ENCODE measurements at places on chromosomes 1 and 21. TPM values are rescaled to one million over a fixed set of nuclear protein-coding genes. Genes with fewer than 3 reads are reported as not detected.

DNA sequence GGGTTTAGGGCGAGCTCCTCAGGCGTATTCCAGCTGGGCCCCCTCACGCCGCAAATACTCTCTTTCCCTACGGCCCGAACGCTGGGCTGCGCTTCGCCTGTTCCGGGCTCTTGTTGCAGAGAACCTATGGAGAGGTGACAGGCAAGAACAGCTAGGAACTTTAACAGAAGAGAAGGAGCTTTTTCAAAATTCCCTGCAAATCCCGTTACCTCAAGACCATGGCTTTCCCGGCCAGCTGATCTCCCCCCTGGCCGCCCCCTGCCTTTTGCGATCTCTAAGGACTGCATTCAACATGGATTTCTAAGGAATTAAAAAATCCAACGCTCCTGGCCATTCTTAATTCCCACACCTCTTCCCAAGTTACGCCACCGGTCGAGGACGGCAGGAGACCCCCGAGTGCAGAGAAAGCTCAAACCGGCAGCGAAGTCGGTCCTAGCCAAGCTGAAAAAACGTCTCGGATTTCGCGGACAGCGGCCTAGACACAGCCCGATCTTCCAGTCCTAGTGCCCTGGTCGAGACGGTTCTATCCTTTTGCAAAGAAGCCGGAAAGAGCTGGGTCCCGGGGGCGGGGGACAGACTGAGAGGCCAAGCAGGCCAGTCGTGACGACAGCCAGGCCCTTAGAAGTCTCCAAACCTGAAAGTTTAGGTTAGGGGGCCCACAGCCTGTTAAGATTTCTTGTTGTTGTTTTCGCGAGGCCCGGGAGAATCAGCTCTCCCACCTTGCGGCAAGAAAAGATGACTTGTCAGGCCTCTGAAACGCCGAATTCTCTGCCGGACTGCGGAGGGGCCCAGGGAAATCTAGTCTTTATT, 1.1 kb upstream of the TBX15 start:
- no peak for DNase-seq

The STX12 gene
- 44.3 TPM for polyA plus RNA-seq

The FAM43B gene
- 1.4 TPM for polyA plus RNA-seq

The AKIRIN1 gene
- polyA plus RNA-seq: 99.7 TPM

- no peak for DNase-seq
Observed at GRCh38 chr1:37482796-37483744, 8.7 kb downstream of the ZC3H12A start.

The IQGAP3 gene
- 18.8 TPM for polyA plus RNA-seq

DNA sequence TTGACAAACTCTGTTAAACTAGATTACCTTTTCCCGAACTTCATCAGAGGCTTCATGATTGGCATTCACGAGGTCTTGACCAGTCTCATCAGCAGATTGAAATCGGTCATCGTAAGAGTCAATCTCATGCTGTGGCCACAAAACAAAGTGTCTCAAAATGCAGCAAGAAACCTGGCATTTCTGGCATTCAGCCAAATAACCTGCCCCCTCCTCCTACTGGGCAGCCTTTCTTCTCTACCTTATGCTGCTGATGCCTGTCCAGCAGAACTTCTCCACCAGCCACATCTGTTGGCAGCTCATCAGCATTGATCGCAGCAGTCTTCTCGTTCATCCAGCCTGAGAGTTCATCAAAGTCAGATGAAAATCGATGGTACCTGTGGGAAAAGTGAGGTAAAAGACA, 12.2 kb downstream of the SPTA1 start:
- DNase-seq: no peak

The HPCA gene
- polyA plus RNA-seq: 0.68 TPM

DNA sequence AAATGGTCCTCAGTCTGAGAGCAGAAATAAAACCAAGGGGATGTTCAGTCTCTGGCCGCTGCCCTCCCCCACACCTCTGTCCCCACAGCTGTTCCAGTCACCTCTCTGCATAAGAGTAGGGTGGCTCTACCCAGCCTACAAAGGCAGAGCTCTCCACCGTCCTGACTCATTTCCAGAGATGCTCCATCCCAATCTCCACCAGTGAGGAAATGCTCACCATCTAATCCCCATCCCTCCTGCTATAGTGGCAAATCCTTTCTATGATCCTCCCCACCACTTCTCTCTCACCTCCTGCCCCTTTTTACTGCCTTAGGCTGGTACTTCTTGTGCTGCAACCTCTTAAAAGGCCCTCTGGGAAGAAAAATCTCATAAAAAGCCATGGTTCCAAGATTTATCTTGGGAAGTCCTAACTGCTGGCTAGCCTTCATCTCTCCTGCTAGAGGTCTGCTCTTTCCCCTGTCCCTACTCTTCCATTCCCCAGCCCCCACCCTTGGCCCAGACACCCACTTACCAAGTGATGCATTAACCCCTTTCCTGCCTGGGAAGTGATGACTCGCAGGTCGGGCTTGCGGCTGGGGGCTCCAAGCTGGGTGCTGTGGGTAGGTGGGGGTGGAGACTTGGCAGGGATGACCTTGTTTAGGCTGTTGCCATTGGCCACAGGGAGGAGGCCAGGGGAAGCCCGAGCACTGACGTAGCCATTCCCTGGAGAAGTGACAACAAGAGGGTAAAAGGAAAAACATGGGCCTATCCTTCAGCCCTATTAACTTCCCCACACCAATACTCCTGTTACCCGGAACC, 23.9 kb downstream of the MEF2D start:
- DNase-seq: no peak

GRCh38 chr21:41497008-41497407, 10.9 kb downstream of the TMPRSS2 start:
- no peak for DNase-seq

The FCER1G gene
- polyA plus RNA-seq: 11.9 TPM

DNA sequence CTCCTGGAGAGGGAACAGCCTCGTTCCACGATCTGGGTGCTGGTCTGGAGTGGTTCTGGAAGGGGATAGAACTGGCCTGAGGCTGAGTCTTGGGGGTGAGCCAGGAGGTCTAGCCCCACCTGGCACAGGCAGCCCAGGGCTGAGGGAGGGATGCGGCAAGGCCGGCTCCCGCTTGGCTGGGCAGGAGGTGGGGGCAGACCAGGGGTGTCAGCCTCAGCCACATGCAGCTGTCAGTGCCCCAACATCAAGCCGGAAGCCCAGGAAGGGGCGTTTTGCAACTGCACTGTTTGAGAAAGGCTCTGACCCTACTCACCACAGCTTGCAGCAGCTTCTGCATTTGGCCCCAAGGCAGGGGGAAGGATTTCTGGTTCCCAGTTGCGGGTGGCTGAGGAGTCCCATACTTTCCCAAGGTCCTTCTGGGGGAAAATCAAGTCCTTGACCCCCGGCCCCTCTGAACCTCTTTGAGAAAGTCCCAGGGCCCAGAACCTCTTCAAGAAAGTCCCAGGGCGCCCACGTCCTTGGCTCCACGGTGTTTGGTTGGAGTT, 2.0 kb downstream of the EFHD2 start:
- no peak for DNase-seq

The SELENOF gene
- polyA plus RNA-seq: 330 TPM

DNA sequence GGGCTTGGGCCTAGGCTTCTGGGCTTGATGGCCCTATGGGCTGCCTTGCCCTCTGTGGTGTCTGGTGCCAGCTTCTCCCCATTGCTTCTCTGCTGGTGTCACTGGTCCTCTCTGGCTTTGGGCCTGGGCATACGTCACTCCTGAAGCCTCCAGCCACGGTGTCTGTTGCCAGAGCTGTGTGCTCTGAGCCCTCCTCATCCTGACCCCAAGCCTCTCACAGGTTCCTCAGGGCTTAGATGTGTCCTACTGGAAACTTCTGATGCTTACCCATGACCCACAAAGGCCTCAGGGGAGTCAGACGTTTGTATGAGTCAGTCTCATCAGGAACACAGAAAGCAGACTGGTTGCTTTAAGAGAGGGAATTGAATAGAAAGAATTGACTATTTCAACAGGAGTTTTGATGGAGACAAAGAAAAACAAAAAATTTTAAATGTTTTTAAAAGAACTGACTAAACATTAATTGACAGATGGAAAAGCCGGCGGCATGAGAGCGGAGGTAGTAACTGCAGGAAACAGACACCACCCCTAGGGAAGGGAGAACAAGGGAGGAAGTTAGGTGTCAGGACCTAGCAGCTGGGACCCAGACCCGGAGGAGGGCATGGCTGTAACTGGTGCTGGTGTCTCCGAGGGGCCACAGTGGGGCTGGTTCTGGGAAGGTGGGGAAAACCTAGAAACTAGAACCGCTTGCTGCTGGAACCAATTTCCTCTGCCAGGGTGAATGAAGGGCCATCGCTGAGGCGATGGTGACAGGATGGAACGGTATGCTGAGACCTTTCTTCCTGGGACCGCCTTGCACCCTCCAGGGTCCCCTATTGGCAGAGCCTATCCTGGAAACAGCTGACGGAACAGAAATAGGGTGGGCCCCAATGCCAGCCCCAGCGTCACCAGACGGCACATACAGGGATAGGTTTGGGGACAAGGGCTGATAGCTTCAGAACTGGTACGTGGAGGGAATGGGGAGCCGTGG, 40.0 kb upstream of the CITED4 start:
- no peak for DNase-seq

GRCh38 chr1:68938051-68938666, 441.3 kb upstream of the DEPDC1 start:
- DNase-seq: no peak

GRCh38 chr21:37631319-37632117, 264.9 kb downstream of the DYRK1A start:
- DNase-seq: no peak

- no peak for DNase-seq
Observed at GRCh38 chr1:54795356-54795665, 5.8 kb downstream of the TTC22 start.

The TP73 gene
- polyA plus RNA-seq: 0.51 TPM

- DNase-seq: no peak
Observed at GRCh38 chr1:167289966-167290365, 69.3 kb downstream of the POU2F1 start.

DNA sequence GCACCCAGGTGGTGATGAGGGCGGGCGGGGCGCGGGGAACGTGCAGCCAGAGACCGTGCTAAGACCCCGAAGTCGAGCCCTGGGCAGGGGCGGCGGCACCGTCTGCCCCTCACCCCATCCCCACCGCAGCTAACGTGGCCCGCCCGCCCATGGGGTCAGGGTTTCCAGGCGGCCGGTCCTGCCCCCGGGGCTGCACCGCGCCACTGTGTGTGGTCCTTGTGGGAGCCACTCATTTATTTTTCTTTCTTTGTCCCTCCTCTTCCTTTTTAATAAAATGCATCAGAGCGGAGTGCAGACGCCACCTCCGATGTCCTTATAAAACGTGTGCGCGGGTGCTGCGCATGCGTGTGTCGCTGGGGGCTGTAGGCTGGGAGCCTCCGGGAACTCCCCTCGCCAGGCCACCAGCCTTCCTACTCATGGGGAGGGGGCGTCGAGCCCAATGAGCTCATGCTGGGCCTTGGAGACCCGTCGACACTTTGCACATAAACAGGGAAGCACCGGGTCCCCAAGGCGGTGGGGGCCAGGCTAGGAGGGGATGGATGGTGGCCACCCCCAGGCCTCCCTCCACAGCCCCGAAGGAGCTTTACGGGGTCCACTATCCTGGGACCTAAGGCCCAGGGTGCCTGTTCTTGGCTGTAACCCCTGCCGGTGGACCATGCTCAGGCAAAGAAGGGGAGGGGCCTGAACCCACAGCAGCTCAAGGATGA, 59.9 kb downstream of the WNT9A start:
- no peak for DNase-seq

The TRIM46 gene
- 6.4 TPM for polyA plus RNA-seq

GRCh38 chr21:29546071-29546470, 247.3 kb downstream of the BACH1 start:
- DNase-seq: no peak

DNA sequence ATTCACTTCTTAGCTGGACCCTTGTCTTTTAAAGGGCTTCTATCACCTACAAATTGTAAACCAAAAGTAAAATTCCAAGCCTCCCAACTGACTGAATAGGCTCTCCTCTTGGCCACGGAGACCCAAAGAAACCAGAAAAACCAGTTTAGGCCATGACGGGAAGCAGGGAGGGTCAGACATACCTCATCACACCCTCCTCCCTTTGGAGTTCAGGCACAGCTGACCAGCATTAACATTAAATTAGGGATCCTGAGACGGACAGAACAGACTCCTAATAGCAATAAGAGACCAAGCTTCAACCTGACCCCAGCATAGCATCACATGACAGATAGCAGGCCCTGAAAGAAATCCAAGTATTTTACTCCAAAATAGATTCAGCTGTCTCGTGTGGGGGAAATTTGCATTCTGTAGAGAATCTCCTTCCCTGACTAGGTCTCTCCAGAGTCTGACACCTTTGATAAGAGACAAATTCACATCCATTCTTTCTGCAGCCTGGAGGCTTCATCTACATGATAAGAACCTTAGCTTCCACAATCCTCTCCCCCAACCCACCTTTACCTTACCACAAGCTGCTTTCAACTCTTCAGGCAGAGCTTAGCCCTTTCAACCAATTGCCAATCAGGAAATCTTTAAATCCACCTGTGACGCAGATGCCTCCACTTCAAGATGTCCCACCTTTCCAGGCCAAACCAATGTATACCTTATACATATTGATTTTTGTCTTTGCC, 177.1 kb upstream of the RAB4A start:
- no peak for DNase-seq

- no peak for DNase-seq
Observed at GRCh38 chr1:221912230-221912629, 170.3 kb upstream of the DUSP10 start.

DNA sequence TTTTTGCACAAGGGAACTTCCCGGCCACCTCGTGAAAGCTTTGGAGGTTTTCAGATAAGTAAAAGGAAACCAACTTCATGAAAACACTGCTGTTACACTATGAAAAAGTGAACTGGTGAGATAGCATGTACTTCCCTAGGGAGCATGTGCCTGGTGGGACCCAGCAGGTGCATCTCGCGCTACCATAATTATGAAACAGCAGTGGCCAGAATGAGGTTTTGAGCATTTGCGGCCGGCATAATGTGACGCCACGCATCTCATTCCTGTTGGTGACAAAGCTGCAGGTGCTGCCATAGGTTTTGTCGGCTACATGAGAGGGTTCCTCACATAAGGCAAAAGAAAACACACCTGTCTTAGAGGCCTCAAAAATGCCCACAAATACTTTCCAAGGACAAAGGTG, 1.7 kb downstream of the KRTAP10-3 start:
- DNase-seq: no peak

GRCh38 chr1:25786887-25787759, 12.9 kb upstream of the SELENON start:
- DNase-seq: no peak

DNA sequence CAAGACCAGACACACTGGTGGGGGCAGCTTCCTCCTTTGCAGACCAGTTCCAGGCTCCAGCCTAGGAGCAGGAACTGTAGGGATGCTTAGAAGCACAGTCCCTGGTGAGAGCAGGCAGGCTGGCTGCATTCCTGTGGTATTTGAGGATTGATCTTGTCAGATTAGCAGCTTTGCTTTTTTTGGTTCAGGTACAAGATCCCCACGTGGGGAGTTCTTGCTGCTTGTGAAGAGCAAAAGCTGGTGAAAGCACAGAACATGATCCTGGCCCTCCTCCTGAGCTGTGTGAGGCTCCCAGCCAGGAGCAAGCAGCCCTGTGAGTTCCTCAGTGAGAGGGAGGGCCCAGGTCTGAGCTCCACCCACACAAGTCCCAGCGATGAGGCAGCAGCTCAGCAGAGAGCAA, 75.3 kb upstream of the ARTN start:
- DNase-seq: no peak

The NECTIN4 gene
- polyA plus RNA-seq: 2.1 TPM

The ARHGAP30 gene
- polyA plus RNA-seq: 2.6 TPM

GRCh38 chr21:25518491-25518911, 88.8 kb downstream of the MRPL39 start:
- no peak for DNase-seq
